ENCODE measurements at places on chromosomes 7 and 10.

DNA sequence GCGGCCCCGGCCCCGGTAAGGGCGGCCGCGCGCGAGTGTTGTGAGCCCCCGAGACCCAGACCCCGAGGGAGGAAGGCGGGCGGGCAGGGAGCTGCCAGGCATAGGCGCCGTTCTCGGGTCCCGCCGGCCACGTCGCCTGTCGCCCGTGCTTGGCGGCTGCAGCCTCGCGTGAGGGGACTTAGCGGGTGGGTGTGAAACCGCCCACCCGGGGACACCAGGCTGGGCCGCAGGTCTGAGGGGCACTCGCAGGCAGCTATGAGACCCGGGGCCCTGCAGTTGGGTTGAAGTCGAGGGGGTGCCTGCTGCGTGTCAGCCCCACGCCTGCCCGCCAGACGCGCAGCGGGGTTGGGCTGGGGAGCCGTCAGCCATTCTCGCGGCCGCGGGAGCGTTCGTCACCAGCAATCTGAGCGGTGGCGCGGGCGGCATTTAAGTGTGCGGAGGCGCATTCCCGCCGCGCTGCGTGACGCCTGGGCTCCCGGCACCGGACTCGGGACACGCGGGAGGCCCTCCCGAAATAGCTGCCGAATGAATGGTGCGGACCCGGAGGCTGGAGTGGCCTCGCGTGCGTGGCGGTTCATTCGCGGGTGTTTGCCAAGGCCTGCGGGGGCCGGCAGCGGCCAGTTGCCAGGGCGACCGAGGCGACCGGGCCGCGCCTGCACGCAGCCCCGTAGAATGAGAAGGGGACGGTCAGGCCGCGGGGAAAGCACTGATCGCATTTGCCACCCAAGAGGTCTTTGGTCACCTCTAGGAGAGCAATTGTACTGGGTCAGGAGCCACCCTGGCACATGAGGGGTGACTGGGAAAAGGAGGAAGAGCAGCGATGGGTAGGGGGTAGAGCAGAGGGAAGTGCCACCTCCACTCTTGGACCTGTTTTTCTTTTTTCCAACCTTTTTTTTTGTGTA lies 750 bp downstream of the ZNF398 start:
- peak; percentile 83 for DNase-seq

DNA sequence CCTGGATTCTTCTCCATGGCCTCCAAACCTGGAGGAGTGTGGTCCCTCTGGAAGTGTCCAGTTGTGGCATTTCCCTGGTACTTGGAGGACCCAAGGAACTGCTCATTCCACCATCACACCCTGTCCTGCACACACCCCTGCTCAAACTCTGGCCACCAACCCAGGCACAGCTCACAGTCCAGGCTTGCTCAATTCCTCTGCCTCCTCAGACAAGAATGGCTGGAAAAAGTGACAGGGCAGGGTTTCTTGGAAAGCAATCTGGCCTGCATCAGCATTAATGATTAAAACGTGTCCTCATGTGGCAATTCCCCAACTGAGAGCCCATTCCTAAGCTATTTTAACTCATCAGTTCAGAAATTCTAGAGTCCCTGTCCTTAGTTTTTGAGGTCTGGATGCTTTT lies 17.2 kb upstream of the TPST1 start:
- DNase-seq, result no peak

GRCh38 chr10:43981232-43981631 lies 332.6 kb upstream of the ZNF32 start:
- DNase-seq, result no peak

DNA sequence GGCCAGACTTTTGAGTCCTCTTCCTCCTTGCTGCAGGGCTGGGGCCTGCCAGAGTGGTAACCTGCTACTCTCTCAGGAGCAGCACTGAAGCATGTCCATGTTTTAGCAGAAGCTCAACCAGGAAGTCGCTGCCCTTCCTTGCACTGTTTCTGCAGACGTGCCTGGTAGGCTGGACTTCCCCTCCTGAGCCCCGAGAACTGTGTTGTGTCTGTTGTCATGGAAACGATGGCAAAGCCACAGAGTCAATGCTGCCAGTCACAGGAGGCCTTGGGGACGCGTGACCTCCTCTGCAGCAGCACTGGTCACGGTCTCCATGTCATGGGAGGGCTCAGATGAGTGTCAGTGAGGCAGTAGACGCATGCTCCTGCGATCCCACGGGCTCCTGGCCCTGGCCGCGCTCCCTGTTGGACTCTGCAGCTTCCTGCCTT lies 145.5 kb downstream of the FANK1 start:
- peak; percentile 50 for DNase-seq

- DNase-seq, result no peak
Measured at GRCh38 chr7:125254566-125254965, 324.9 kb upstream of the POT1 start.

DNA sequence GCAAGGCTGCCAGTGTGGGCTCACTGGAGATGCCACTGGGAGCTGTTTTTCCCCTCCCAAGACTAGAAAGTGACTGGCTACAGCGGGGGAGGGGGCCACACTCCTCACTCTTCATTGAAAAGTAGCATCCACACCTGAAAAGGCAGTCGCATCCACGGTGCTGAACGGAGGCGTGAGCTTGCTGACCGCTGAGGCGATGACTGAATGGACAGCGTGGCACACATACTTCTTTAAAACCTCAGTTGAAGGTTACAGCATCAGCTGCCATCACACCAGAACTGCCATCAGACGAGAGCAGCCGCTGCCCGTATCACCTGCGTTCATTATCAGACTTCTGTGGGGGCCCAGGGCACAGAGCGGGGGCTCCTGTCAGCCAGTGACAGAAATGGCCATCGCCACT lies 327.2 kb downstream of the DNAJB6 start:
- DNase-seq, result no peak

DNA sequence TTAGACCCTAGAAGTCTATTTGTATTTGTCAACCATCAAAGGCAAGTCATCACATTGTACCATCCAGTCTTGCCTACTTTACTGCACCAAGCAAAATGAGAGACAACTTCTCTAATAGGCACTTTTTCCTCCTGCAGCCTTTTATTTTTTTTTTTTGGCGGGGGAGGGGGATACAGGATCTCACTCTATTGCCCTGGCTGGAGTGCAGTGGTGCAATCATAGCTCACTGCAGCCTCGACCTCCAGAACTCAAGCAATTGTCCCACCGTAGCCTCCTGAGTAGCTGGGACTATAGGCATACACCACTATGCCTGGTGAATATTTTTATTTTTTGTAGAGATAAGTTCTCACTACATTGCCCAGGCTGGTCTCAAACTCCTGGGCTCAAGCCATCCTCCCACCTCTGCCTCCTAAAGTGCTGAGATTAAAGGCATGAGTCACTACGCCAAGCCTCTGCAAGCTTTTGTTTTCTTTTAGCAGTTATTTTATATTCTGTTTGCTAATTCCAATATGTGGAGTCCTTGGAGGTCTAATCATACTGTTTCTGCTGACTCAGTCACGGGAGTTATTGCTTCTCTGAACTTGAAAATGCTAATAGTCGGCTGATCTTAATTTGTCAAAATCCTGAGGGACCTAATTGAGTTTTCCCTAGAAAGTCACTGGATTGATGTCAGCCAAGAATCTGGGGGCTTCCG lies 14.2 kb downstream of the KPNA7 start:
- DNase-seq, result no peak

DNA sequence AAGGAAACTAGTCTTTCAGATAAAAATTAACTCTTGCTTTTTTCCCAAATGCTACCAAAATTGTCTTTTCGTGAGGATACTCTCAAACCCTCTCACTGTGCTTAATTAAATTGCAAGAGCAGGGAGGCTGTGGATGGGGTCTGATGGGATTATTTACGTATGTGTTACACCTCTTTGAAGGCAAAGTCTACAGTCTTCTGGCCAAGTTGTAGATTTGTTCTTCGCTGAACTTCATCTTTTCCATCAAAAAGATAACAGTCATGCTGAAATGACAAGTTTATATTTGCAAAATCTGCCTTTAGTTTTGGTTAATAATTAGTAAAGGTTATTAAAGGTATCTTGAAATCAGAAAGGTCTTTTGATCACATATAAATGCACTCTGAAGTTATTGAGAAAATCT lies 22.7 kb downstream of the A1CF start:
- DNase-seq, result no peak

DNA sequence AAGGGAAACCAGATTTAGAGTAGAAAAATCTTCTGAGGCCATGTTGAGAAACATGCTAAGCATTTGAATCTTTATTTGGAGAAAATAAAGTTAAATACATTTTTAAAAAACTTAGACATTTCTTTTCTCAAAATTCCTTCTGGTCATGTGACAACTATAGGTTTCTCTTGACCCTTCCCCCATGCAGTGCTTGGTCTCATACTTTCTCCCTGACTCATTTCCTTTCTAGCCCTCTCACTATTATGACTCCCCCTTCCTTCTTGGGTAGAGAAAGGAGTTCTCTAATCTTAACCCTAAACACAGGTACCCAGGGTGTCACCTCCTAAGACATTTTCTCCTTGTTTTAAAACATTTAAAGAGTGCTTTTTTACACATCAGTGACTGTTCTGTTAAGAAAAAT lies 179.5 kb upstream of the TMEM106B start:
- no peak for DNase-seq

- no peak for DNase-seq
Measured at GRCh38 chr10:46556515-46557318, at the start of gene GPRIN2. Gene GPRIN2 (minus strand): TSS chr10:46556658. CDS start chr10:46550736, 5,922 bp downstream.

GRCh38 chr10:81026591-81026990 lies 488.9 kb downstream of the SH2D4B start:
- no peak for DNase-seq

- DNase-seq, result no peak
Measured at GRCh38 chr10:81944609-81945008, 69.6 kb downstream of the NRG3 start.

DNA sequence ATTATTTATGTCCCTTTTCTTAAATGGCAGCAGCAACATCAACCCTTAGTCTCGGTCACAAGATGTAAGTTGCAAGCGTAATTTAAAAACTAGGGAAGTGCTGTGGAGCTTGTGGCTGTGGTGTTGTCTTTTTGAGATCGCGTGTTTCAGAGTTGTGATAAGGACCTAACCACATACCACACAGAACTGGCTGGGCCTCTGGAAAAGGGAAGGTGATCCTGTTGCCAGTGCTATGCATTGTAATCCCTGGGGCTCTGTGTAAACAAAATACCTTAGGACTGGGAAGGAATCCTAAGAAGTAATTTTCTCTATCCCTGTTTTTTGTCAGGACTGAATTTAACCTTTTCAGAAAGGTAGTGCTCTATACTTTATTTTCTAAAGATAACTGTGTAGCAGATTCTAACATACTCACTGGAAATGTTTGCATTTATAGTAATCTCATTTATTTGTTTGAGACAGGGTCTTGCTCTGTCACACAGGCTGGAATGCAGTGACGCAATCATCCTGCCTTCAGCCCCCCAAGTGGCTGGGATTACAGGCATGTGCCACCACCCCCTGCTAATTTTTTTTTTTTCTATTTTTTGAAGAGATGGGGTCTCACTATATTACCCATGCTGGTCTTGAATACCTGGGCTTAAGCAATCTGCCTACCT lies 60.4 kb downstream of the INPP5F start:
- DNase-seq, result no peak

- DNase-seq, result no peak
Measured at GRCh38 chr10:30579574-30579973, 50.0 kb downstream of the LYZL2 start.

GRCh38 chr7:70094831-70095230 lies 496.6 kb downstream of the AUTS2 start:
- no peak for DNase-seq

- no peak for DNase-seq
Measured at GRCh38 chr7:69659983-69660382, 61.7 kb downstream of the AUTS2 start.

- DNase-seq, result no peak
Measured at GRCh38 chr7:142104550-142105527, 6.7 kb upstream of the MGAM2 start.

- no peak for DNase-seq
Measured at GRCh38 chr10:84743483-84743882, 415.1 kb downstream of the CCSER2 start.

DNA sequence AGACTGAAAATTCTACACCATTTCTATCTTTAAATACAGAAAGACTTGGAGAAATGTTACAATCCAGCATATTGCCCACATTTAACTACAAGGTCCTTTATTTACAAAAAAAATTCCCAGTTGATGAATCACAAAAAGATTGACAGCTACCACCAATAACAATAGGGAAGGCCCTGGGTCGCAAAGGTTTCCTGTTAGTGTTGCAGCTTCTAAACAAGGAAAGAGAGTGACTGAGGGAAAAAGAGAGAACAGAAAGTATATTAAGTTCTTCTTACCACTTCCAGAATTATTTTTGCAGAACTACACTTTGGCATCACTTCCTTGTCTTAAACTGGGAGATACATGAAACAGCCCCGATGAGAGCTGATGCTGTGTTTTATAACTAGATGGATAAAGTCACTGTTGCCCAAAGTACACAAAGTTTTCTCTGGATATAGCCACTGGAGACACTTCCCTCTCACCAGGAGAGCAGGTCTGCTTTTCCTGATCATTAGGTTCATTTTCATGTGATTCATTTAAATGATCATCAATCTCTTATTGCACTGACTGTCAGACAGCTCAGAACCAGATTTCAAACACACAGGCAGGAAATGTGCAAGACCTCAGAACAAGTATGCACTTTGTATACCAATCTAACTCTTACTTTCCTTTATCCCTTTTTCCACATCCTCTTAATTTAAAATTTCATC lies 57.0 kb downstream of the SHTN1 start:
- no peak for DNase-seq

- DNase-seq, result no peak
Measured at GRCh38 chr10:29395409-29395808, 106.5 kb downstream of the LYZL1 start.

GRCh38 chr10:93165367-93165766 lies 91.7 kb downstream of the CYP26A1 start:
- no peak for DNase-seq

DNA sequence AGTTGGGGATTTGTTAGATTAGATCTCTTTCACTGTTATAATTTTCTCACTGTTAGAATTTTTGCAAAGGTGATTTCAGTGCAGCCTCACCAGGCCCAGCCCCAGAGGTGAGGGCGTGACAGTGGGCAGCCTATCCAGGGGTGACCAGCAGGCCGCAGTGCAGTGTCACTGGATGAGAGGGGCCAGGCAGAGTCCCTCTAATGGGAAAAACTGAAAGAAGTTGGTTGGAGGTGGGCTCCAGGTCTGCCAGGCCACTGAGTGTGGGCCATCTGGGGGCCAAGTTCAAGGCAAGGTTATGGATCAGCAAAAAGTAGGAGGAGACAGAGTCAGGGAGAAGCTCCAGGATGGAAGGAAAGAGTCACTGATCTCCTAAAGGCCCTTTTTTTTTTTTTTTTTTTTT lies 90.5 kb upstream of the SDK1 start:
- DNase-seq, result no peak

- no peak for DNase-seq
Measured at GRCh38 chr10:18545621-18546305, 105.6 kb downstream of the NSUN6 start.
